GM23248 (cell line): ENCODE measurements at places on chromosomes 1 and 21. TPM values are rescaled to one million over a fixed set of nuclear protein-coding genes. Genes with fewer than 3 reads are reported as not detected.

Gene ATP1A4
- not detected in 2 replicates for total RNA-seq

Gene CFHR4
- not detected in 2 replicates for total RNA-seq

Gene ST6GALNAC3
- total RNA-seq = not detected in 2 replicates

DNA sequence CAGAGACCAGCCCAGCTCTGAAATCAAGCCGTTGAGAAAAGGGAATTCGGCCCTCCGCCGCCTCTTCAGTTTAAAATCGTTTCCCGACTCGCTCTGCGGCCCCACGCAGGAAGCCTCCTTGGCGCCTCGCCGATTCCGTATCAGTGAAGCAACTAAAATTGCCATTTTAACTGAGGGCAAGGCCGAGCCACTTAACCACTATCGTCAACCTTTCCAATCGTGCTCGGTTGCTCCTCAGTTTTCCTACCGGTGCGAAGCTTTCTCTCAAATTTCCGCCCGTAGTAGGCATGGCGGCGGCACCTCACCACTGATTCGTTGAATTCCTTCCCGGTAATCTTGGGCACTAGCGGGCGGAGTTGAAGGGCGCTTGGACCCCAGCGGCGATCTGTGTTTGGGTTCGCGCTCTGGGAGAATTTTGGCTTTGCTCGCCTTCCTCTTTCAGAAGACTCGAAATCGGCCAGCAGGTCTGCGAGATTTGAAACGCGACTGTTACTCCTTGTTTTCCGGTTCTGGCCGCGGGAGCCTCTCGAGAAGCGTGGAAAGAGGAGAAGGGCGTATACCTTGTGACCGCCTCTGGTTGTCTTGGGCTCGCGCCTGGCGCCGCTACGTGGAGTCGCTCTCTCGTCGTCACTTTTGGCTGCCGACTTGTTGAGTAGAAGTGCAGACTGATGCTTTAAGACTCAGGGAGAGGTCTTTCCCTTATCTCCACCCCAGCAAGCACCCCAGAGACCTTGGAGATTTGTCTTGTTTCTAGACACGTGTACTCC is at the start of the genes CENPL and DARS2:
Gene CENPL, minus strand, starts transcription at position 569 of the 767 bp plus-strand sequence. CDS start 13,584 bp downstream, outside the sequence.
Gene DARS2, plus strand, starts transcription at position 359 of the 767 bp plus-strand sequence. CDS start 557 bp downstream, outside the sequence.
- peak; percentile 100 for DNase-seq

GRCh38 chr1:21865609-21865942 is 53.5 kb downstream of the LDLRAD2 start:
- no peak for DNase-seq

GRCh38 chr1:35707601-35708440 is 10.9 kb downstream of the C1orf216 start:
- peak; percentile 57 for DNase-seq

DNA sequence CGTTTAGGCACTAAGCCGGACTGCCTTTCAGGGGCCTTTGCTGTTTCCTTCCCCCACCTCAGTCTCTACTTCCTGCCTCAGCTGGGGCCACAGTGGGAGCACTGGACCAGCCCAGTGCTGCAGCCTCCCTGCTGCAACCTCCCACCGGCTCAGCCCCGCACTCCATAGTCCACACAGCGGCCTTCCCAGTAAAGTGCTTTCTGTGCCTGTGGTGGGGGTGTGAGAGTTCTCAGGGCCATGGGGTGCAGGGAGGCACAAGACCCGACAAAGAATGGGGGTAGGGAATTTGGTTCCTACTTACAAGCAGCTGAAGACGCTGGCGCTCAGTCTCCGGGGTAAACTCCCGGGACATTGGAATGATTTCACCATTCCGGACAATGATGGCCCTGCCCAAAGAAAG is 3.5 kb downstream of the PPM1J start:
- no peak for DNase-seq

GRCh38 chr1:194339471-194339870 is 1153.1 kb upstream of the B3GALT2 start:
- no peak for DNase-seq

DNA sequence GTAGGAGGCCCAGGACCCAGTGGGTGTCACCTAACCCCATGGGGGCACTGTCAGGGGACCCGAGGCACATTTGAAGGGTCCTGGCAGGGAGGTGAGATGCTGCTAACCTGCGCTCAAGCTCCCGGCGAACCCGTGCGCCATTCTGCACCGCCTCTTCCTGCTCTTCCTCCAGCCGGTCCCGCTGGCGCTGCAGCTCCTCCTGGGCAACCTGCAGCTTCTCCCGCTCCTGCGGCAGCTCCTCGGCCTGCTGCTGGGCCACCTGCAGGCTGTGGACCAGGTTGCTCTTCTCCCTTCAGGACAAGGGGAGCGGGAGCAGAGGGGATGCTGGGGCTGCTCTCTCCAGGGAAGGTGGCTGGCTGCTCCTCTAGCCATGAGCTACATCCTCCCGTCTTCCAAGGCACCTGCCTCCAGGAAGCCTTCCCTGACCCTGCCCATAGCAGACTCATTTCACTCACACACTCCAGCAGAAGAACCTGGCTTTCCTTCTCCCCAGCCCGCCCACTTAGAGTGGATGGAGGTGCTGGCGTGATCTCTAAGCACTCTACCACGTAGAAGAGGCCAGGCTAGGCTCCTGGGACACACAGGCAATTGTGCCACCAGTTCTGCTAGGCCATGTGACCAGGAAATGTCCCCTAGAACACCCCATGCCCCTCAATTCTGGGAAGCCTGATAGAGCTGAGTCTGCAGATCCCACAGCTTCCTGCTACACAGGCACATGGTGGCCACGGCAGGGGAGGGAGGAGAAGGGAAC is 15.2 kb upstream of the NBPF1 start:
- DNase-seq = no peak

- DNase-seq = no peak
These were observed 33.9 kb upstream of the RGS8 start for GRCh38 chr1:182718311-182718710.
